ENCODE measurements at places on chromosomes 2 and 18.
A peak's percentile ranks its signal among the peaks of the same experiment; 100 is the strongest.

DNA sequence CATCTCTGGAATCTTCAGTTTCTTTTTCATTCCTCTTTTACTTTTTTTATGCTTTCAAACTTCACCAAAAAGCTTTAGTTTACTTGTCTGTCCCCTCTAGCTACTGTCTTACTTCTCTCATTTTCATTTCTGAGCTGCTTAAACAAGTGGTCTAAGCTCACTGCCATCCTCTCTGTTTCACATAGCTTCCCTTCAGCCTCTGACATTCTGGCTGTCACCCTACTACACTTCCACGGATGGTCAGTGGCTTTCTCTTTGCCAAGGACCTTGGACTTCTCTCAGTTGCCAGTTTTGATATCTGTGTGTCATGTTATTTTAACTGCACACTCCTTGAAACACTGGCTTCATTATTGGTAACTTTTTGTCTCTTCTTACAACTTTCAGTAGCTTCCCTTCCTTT, 176.1 kb downstream of the IKZF2 start:
- DNase-seq, result no peak

- DNase-seq, result no peak
These were observed 48.3 kb downstream of the TRIB2 start for GRCh38 chr2:12764849-12765605.

DNA sequence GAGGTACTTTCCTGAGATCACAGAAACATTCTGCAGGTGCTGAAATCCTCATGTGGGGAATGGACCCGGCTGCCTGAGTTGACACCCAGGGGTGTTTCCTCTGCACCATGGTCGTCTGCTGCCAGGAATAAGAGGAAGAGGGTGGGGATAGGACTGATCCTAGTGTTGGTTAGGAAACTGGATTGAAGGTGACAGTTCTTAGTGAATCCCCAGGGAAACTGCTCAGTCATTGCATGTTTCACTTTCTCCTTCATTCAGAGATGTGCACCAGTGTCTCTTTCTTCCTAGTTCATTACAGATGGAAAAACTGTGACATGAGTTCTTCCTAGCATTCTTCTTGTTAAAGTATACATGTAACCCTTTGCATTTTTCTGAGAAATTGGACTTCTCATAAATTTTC, 294.3 kb downstream of the PTGR3 start:
- no peak for DNase-seq

- no peak for DNase-seq
These were observed 105.0 kb upstream of the RASGRP3 start for GRCh38 chr2:33371304-33372090.

- DNase-seq, result no peak
These were observed 75.9 kb upstream of the CAB39 start for GRCh38 chr2:230636684-230637271.

DNA sequence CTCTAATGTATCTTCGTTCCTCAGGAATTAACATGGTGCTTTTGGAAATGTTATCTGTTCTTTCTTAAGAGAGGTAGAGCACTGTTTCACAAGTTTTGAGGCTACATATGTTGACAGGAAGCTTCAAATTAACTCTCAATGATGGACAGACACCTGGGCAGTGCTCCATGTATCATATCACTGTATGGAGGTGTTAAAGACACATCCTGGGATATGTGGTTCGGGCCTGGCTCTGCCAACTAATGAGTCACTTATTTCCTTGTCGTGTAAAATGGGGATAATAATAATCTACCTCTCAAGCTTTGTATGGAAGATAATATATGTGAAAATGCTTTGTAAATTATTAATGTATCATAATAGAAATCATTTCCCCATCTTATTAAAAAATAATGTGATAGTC, 90.2 kb downstream of the PARD3B start:
- no peak for DNase-seq

DNA sequence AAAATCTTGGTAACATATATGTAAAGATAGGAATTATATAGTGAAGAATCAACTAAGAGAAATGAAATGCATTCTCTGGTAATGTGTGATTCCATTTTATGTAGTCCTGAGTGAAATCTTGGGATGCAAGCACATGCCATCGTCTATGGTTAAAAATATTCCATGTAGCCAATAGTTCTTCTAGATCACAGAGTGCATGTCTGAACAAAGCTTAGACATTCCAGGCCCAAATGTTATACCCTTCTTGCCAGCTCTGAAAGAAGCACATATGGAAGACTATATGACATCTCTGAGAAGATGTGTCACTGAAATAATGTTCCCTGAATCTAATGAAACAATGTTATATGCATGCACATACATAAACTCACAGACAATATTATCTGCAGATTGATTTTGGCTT, 92.3 kb upstream of the TFPI start:
- DNase-seq, result no peak

DNA sequence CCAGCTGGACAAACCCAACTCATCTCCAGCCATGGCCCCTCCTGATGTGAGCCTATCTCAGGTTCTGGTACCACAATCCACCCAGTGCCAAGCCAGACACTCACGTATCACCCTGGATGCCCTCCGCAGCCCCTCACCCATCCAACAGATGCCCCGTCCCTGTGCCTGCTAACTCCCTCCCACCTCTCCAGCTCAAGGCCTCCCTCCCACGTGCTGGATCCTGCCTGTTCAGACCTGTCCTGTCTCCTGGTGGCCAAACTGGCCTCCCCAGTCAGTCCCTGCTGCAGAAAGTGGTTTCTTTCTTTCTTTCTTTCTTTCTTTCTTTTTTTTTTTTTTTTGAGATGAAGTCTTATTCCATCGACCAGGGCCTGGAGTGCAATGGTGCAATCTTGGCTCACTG, 86.2 kb downstream of the RRM2 start:
- DNase-seq, result peak; percentile 3

DNA sequence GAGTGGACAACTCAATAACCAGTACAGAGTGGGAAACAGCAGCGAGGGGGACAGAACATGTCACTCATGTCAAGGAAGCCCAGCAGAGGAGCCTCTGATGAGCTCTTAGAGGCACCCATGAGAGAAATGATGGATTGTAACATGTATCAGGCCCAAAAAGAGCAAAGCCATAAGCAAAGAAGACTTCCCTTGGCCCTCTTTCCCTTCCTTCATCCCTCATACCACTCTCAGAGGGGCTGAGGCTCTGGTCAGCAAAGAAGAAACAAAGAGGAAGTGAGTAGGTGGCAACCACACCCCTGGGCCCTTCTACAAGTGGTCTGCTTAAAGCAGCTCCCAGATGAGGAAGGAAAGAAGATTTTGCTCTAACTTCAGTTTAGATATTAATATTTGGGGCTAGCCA, 112.8 kb downstream of the CDC42EP3 start:
- DNase-seq, result no peak

- DNase-seq, result peak; percentile 20
These were observed 408.3 kb downstream of the NUP35 start for GRCh38 chr2:183532514-183532913.

GRCh38 chr2:206163251-206163880, 3.7 kb downstream of the EEF1B2 start:
- DNase-seq, result no peak

GRCh38 chr2:197359859-197360258, 49.3 kb upstream of the ANKRD44 start:
- DNase-seq, result no peak

GRCh38 chr2:181421131-181421458, 36.1 kb upstream of the ITGA4 start:
- no peak for DNase-seq

DNA sequence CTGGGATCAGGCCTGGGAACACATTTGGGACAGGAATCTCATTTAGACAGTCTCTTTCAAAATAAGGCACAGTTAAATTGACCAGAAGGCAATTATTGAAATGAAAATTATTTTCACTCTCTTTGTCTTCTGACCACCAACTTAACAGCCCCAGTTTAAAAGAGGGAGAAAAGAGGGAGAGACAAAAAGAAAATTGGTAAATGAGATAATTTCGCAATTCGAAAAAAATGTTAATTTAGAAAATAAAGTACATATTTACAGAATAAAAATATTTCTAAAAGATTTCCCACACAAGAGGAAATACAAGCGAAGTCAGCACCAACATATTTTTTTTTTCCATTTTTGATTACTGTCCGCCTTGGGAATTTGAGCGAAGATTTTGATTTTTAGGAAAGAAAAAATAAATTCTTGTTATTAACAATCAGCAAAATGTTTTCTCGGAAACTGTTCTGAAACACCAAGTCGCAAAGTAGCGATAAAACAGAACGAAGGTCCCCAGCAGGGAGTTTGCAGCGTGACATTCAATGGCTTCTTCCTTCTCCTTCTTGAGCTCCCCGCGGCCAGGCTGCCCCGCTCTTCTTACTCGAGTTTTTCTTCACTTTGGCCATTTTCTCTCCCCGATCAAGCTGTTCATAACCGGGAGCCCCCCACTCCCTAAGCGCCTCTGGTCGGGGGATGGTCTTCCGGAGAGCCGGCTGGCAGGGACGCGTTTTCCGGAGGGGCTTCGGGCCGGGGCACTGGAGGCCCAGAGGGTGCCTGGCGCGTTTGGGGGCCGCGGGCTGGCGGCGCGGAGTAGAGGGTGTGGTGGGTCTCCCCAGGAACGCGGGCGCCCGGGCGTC, 5.0 kb downstream of the SP9 start:
- no peak for DNase-seq

GRCh38 chr2:189047171-189047888, 73.2 kb downstream of the COL3A1 start:
- no peak for DNase-seq

DNA sequence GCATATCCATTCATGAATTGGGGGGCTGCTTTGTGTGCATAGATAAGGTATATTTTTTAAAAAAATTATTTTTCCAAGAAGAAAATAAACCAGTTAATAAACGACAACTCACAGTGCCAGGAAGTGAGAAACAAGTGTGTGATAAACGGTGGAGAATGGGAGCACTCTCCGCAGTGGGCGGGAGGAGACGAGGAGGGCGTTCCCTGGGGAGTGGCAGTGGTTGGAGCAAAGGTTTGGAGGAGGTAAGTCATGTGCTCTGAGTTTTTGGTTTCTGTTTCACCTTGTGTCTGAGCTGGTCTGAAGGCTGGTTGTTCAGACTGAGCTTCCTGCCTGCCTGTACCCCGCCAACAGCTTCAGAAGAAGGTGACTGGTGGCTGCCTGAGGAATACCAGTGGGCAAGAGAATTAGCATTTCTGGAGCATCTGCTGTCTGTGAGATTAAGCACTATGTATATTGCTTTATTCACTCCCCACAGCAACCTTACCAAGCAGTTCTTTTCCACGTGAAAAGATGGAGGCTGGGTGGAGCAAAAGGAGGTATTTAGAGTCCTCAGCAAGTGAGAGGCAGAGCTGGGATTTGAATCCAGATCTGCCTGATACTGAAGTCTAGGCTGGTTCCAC, 27.0 kb upstream of the CASP8 start:
- peak; percentile 75 for DNase-seq

DNA sequence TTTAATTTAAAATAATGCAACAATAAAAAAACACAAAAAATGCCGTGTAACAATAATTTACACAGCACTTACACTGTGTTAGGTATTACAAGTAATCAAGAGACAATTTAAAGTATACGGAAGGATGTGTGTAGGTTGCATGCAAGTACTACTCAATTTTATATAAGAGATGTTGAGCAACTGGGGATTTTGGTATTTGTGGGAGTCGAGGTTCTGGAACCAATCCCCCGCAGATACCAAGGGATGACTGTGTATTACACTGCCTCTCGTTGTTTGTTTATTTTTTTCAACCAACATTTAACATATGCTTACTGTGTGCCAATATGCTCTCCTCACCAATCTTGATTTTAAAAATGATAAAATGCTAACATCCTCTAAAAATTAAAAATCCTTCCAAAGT, 24.8 kb downstream of the MAP3K2 start:
- DNase-seq, result no peak

GRCh38 chr18:79058007-79058406, 11.2 kb upstream of the ATP9B start:
- DNase-seq, result no peak

- no peak for DNase-seq
These were observed 11.4 kb downstream of the EPAS1 start for GRCh38 chr2:46308629-46309028.

DNA sequence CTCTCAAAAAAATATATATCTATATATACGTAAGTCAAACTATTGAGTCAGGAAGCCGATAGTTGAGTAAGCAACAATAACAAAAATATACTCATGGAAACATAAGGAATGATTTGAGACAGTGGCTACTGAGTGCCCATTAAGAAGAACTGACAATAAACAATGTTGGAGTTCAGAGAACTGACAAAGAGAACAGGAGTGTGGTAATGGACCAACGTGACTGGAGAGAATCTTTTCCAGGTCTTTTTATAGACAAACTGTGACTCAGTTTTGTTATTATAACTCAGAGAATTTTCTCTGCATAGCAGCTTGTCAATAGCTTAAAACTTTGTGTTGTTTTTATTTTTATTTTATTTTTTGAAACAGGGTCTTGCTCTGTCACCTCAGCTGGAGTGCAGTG, 4.6 kb upstream of the GALM start:
- no peak for DNase-seq

GRCh38 chr2:692767-693166, 15.6 kb upstream of the TMEM18 start:
- no peak for DNase-seq

- DNase-seq, result no peak
These were observed 239.3 kb upstream of the CDH20 start for GRCh38 chr18:61093965-61094364.

- DNase-seq, result no peak
These were observed 16.6 kb upstream of the SPOPL start for GRCh38 chr2:138485019-138485418.

DNA sequence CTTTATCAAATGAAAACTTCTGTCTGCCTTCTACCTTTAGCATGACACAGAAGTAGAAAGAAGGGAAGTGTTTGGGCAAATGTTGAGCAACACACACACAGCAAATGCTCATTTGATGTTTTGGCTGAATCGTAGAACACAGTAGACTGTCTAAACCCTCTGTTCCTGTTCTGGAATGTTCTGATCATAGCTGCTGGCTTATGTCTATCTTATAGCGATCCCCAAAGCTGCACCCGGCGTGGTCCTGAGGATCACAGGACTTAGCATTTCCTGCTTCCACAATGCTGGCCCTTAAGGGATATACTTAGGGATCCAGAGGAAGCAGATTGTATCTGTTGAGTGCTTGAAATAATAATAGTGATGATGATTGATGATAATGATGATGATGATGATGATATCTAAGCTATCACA, 15.2 kb downstream of the GNLY start:
- DNase-seq, result no peak

- DNase-seq, result no peak
These were observed 54.1 kb upstream of the THOC1 start for GRCh38 chr18:321865-322467.

- no peak for DNase-seq
These were observed 24.9 kb downstream of the KCTD18 start for GRCh38 chr2:200484934-200485333.

- no peak for DNase-seq
These were observed 138.4 kb downstream of the EIPR1 start for GRCh38 chr2:3238951-3239841.

GRCh38 chr2:644871-645270, 32.3 kb downstream of the TMEM18 start:
- no peak for DNase-seq

GRCh38 chr2:26696351-26696816, 3.9 kb downstream of the KCNK3 start:
- peak; percentile 95 for DNase-seq

- DNase-seq, result no peak
These were observed 2.7 kb downstream of the ZAP70 start for GRCh38 chr2:97715951-97716694.

- no peak for DNase-seq
These were observed 89.5 kb downstream of the GORASP2 start for GRCh38 chr2:171018522-171018921.

GRCh38 chr2:64348386-64349130, 105.4 kb upstream of the LGALSL start:
- no peak for DNase-seq

All from epithelial cell of prostate (primary cell).